ENCODE measurements at places on chromosomes 3 and 15. TPM values are rescaled to one million over a fixed set of nuclear protein-coding genes. Genes with fewer than 3 reads are reported as not detected.
A peak's percentile ranks its signal among the peaks of the same experiment; 100 is the strongest.

DNA sequence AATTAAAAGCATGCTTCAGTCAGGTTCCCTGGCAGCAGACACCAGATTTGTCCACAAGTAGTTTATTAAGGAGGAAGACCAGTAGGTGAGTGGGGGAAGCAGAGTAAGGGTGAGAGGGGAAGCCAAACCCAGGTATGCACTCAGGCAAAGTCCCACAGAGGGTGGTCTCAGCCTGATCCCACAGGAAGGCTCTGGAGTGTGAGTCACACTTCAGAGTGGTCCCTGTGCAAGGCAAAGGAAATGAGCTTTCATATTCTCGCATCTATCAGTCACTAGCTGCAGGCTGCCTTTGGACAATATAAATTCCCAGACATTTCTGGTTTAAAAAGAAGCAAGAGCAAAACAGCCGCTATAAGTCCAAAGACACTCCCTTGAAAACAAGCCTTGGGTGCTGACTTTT is 78.5 kb downstream of the TRANK1 start:
- no peaks in the 10 kb centered on the region for H3K27me3 ChIP-seq
- H3K4me1 ChIP-seq: peaks cover 12% of the 10 kb centered on the region

DNA sequence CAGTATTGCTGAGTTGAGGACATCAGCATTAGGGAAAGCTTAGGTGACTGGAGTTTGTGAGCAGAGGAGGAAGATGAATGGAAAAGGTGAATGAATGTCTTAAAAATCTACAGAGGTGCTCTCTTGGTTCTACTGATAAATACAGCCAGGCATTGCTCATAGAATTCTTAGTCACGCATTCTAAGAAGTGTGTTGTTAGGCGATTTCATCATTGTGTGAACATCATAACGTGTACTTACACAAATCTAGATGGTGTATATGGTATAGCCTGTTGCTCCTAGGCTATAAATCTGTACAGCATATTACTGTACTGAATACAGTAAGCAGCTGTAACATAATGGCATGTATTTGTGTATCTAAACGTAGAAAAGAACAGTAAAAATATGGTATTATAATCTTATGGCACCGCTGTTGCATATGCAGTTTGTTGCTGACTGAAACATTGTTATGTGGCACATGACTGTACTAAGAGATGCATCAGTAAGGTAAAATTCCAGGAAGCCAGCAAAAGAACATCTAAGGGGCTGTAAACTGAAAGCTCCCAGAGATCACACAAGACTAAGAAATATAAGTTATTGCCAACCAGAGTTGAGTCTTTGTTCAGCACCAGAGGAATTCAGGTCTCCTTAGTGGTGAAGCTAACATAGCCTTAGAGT is 42.9 kb upstream of the ASB14 start:
- H3K4me1 ChIP-seq: no peaks in the 10 kb centered on the region
- peaks cover 26% of the 10 kb centered on the region for H3K27me3 ChIP-seq
- H3K27ac ChIP-seq: no peak overlapping the region
- no peak overlapping the region for H3K4me3 ChIP-seq
- no peaks in the 10 kb centered on the region for H3K36me3 ChIP-seq
- DNase-seq: no peak

- H3K36me3 ChIP-seq: peaks cover 20% of the 10 kb centered on the region
- H3K27me3 ChIP-seq: no peaks in the 10 kb centered on the region
- H3K27ac ChIP-seq: no peak overlapping the region
- no peak for DNase-seq
- H3K4me3 ChIP-seq: no peak overlapping the region
Measured at GRCh38 chr3:171419457-171419856, 40.7 kb downstream of the TNIK start.

- no peak for DNase-seq
- no peak overlapping the region for H3K4me3 ChIP-seq
- peaks cover 5% of the 10 kb centered on the region for H3K36me3 ChIP-seq
Measured at GRCh38 chr3:31444220-31445142, 88.2 kb upstream of the STT3B start.

The GCHFR gene
- total RNA-seq: 29.1 TPM

DNA sequence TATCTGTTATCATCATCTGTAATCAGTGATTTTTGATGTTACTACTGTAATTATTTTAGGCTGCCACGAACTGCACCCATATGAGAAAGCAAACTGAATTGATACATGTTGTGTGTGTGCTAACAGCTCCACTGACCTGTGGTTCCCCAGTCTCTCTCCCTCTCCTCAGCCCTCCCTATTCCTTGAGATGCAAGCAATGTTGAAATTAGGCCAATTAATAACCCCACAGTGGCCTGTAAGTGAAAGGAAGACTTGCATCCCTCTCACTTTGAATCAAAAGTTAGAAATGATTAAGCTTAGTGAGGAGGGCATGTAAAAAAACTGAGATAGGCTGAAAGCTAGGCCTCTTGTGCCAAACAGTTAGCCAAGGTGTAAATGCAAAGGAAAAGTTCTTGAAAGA is 218.6 kb upstream of the LRRFIP2 start:
- H3K4me1 ChIP-seq: peaks cover 5% of the 10 kb centered on the region
- no peak overlapping the region for H3K27ac ChIP-seq
- no peaks in the 10 kb centered on the region for H3K27me3 ChIP-seq
- no peak for DNase-seq

- DNase-seq: no peak
- H3K27ac ChIP-seq: no peak overlapping the region
Measured at GRCh38 chr3:108713816-108714215, 43.4 kb downstream of the RETNLB start.

- DNase-seq: no peak
- peaks cover 34% of the 10 kb centered on the region for H3K27me3 ChIP-seq
- no peak overlapping the region for H3K4me3 ChIP-seq
- no peaks in the 10 kb centered on the region for H3K4me1 ChIP-seq
- no peak overlapping the region for H3K27ac ChIP-seq
Measured at GRCh38 chr15:66023311-66023972, 154.2 kb downstream of the RAB11A start.

The CSTA gene
- not detected for total RNA-seq

The PPP1R14D gene
- total RNA-seq: not detected

DNA sequence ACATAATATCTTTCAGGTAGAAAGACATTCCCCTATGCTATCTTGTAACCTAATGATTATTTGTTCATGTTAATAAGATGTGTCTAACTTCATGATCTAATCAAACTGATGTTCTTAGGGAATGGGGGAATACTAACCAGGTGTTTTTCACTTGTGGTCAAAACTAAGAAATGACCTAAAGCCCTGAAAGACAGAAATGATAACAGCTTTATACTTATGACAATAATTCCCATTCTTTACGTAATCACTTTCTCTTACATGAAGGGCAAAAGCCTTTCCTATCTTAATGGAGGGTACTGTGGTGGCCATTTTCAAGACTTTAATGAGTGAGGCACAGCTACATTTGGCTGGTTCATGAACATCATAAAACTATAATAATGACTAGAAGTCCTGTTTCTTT is 33.9 kb upstream of the MEIS2 start:
- H3K36me3 ChIP-seq: no peaks in the 10 kb centered on the region
- peaks cover 11% of the 10 kb centered on the region for H3K27me3 ChIP-seq
- no peak for DNase-seq
- H3K4me3 ChIP-seq: no peak overlapping the region
- no peak overlapping the region for H3K27ac ChIP-seq

DNA sequence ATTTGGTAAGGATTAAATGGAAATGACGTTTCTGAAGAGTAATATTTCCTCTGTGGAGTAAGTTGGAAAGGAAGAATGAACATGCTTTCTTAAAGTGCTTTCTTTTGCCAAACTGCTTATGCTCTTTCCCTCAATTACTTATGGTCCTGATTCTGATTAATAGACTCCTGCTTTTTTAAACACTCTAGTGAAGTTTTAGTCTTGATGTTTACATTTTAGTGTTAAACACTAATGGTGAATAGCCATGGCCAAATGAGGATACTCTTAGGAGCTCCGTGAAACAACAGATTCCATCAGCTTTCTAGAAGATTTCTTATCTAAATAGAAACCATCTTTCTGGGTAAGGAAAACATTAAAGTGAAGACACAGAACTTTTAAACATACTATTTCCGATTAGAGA is 117.6 kb downstream of the P3H2 start:
- no peak overlapping the region for H3K27ac ChIP-seq
- no peaks in the 10 kb centered on the region for H3K36me3 ChIP-seq
- no peaks in the 10 kb centered on the region for H3K4me1 ChIP-seq
- peaks cover 13% of the 10 kb centered on the region for H3K27me3 ChIP-seq
- DNase-seq: no peak
- no peak overlapping the region for H3K4me3 ChIP-seq

The PRRT3 gene
- total RNA-seq: 3.5 TPM

- H3K27ac ChIP-seq: peak overlapping the region; percentile 56
- H3K36me3 ChIP-seq: no peaks in the 10 kb centered on the region
- DNase-seq: peak; percentile 63
- no peaks in the 10 kb centered on the region for H3K27me3 ChIP-seq
- peaks cover 8% of the 10 kb centered on the region for H3K4me1 ChIP-seq
Measured at GRCh38 chr3:39189959-39190269, 2.5 kb downstream of the XIRP1 start.

The CCDC9B gene
- 1.5 TPM for total RNA-seq

DNA sequence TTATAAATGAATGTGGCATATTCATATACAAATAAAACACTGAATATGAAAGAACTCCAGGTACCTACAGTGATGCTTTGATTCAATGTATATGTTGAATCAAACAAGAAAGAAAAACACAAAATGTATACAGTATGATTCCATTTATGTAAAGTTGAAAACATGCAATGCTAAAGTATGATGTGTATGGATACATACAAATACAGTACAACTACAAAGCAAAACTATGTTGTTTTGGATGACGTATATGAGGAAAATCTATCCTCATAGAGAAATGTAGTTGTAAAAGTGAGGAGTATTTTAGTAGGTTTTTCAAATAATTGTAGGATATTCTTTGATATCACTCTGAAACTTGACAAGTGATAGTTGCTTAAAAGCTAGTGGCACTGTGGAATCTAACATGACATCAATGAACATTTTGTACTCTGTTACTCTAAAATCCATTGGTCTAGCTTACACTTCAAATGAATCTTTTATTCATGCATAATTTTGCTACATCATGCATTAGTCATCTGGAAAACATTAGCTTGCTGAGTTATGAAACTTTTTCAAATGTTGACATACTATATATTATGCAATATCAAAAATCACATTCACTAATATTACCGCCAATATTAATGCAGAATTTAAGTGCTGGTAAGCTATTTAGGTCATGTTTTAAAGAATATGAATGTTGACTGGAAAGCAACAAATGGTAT is 278.1 kb upstream of the CHRNA7 start:
- no peak overlapping the region for H3K27ac ChIP-seq
- no peak overlapping the region for H3K4me3 ChIP-seq
- H3K36me3 ChIP-seq: no peaks in the 10 kb centered on the region
- H3K27me3 ChIP-seq: peaks cover 9% of the 10 kb centered on the region
- DNase-seq: no peak

The DNASE1L3 gene
- total RNA-seq: not detected

- no peaks in the 10 kb centered on the region for H3K4me1 ChIP-seq
- H3K4me3 ChIP-seq: no peak overlapping the region
- no peak for DNase-seq
- H3K27me3 ChIP-seq: no peaks in the 10 kb centered on the region
Measured at GRCh38 chr15:97966924-97967620, 6.6 kb downstream of the ARRDC4 start.

- DNase-seq: no peak
- no peak overlapping the region for H3K27ac ChIP-seq
- H3K36me3 ChIP-seq: no peaks in the 10 kb centered on the region
Measured at GRCh38 chr3:170712798-170713197, 126.9 kb upstream of the SLC7A14 start.

The CLSTN2 gene
- not detected for total RNA-seq

GRCh38 chr15:76684002-76684401 is 221.1 kb downstream of the SCAPER start:
- no peak for DNase-seq
- H3K27ac ChIP-seq: no peak overlapping the region
- H3K4me1 ChIP-seq: no peaks in the 10 kb centered on the region
- no peaks in the 10 kb centered on the region for H3K27me3 ChIP-seq
- H3K36me3 ChIP-seq: peaks cover 12% of the 10 kb centered on the region

DNA sequence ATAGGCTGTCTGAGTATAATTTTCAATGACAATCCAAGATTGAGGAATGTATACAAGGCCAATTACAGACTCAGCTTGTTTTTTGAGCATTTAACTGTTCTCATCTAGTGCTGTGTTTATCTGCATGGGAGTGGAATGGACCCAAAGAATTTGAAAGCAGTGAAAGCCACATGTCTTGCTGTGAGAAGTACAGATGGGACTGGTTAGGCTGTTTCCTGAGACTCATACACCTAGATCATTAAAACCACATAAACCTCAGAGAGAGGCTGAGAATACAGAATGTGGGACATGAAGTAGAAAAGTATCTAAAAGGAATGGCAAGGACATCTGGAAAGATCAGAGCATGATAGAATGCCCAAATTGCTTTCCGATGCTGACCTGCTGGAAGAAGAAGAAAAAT is 224.6 kb downstream of the NLGN1 start:
- no peaks in the 10 kb centered on the region for H3K4me1 ChIP-seq
- H3K4me3 ChIP-seq: no peak overlapping the region
- no peaks in the 10 kb centered on the region for H3K36me3 ChIP-seq
- no peak for DNase-seq

DNA sequence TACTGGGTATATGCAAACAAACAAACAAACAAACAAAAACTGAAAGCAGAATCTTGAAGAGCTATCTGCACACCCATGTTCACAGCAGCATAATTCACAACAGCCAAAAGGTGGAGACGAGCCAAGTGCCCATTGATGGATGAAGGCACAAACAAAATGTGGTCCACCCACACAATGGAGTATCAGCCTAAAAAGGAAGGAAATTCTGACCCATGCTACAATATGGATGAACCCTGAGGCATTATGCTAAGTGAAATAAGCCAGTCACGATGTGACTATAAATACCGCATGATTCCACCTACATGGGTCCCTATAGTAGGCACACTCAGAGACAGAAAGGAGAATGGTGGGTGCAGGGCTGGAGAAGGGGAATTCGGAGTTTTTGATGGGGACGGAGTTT is 24.1 kb downstream of the XPC start:
- no peak overlapping the region for H3K27ac ChIP-seq
- no peak for DNase-seq
- peaks cover 32% of the 10 kb centered on the region for H3K36me3 ChIP-seq
- no peaks in the 10 kb centered on the region for H3K4me1 ChIP-seq

DNA sequence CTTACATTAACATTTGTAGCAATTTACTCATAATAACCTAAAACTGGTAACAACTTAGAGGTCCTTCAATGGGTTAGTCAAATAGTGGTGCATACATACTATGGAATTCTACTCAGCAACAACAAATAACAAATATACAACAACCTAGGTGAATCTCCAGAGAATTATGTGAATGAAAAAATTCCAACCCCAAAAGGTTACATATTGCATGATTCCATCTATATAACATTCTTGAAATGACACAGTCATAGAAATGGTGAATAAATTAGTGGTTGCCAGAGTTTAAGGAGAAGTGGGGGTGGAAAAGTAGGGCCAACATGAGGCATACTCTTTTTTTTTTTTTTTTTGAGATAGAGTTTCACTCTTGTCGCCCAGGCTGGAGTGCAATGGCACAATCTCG is 12.7 kb upstream of the SNTN start:
- H3K27me3 ChIP-seq: no peaks in the 10 kb centered on the region
- no peak overlapping the region for H3K27ac ChIP-seq
- no peak overlapping the region for H3K4me3 ChIP-seq
- DNase-seq: no peak
- H3K4me1 ChIP-seq: no peaks in the 10 kb centered on the region

The ATR gene
- total RNA-seq: 40.0 TPM
